ENCODE measurements at places on chromosomes 16 and 17. TPM values are rescaled to one million over a fixed set of nuclear protein-coding genes. Genes with fewer than 3 reads are reported as not detected.

DNA sequence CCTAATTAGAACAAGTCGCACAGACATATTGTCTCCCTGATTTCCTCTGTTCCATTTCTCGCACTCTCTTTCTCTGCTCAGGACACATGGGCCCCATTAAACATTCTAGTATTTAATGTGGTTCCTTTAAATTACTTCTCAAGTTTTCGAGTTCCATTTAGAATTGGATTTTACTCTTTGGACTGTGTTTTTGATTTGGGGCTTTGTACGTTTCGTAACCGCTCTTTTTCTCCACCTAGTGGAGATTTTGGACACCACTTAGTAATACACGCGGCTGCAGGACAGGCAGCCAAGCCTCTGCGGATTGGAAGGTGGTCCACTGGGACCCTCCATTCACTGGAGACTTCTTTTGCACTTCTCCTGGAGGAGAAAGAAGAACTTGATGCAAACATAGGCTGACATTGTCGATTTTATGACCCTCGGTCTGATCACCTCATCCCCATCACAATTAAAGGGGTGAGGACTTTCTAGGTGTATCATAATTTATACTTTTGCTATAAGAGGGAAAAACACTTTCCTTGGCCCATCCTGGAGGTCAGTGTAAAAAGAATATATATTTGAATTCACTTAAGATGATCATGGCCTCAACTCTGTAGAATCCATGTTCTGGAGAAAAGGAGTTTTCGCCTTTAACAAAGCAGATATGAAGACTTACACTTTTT is 85.7 kb downstream of the NOG start:
- H3K36me3 ChIP-seq = no peaks in the 10 kb centered on the region
- H3K4me1 ChIP-seq = no peaks in the 10 kb centered on the region
- peak overlapping the region; percentile 43 for H3K4me3 ChIP-seq
- peak; percentile 29 for DNase-seq

DNA sequence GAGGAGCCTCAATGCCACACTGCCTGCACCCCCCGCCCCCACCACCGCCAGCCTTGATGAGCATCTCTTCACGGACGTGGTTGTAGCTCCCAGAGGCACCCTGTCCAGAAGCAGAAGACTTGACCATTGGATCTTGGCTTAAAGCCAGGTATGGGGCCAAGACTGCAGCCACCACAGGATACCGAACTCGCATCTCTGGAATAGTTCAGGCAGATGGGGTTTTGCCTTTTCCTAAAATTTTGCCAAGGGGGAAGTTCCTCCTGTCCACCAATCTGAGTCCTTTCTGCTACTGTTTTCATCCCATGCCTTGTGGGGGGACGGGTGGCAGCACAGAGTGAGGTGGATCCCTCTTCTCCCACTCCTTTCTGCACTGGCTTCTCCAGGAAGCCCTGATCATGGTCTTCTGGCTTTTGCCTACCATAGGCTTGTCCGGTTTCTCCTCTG is 939 bp downstream of the CORO6 start:
- H3K4me1 ChIP-seq = peaks cover 21% of the 10 kb centered on the region
- no peak overlapping the region for H3K27ac ChIP-seq
- peak; percentile 12 for DNase-seq
- H3K27me3 ChIP-seq = peaks cover 14% of the 10 kb centered on the region

DNA sequence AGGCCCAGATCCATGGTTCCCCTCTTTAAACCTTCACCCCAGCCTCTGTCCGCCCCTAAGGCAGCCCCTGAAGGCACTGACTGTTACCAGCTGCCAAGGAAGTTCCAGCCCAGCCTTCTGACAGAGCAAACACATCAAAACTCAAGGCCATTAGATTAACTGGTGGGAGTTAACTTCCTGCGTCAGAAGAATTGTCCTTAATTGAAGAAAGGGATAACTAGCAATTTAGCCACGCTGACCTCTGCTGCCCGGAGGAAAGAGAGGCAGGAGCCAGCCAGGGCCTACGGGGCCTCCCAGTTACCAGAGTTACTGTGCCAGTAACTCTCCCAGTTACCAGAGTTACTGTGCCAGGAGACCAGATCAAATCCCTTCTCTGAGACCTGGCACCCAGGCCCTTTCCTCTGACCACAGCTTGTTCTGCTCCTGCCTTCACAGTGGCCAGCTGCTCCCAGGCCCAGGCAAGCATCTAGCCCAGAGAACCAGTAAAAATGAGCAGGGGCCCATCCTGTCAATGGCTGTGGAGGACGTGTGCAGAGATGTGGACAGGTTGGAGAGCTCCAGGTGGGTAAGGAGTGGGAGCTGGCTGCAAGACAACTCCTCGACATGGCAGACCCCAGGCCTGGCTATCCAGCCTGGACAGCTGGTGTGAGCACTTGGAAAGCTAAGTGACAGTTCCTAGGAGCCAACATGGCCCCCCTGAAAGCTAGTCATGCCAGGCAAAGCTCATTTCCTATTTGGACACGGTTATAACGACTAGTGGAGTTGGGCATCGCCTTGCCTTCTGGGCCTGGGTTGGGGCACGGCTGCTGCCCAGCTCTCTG is 2.8 kb upstream of the PITPNM3 start:
- peak overlapping the region; percentile 60 for H3K27ac ChIP-seq
- peaks cover 23% of the 10 kb centered on the region for H3K4me1 ChIP-seq
- no peaks in the 10 kb centered on the region for H3K36me3 ChIP-seq
- H3K4me3 ChIP-seq = no peak overlapping the region
- peak; percentile 68 for DNase-seq

ACSM3 gene
- 31.5 TPM for total RNA-seq

TMEM208 gene
- total RNA-seq = 47.1 TPM

MT1E gene
- total RNA-seq = 258 TPM

TBC1D3 gene
- not detected for total RNA-seq
